Jurkat, Clone E6-1 (cell line): ENCODE measurements at places on chromosomes 3 and 15.

GRCh38 chr3:122893754-122894668 lies 99.1 kb downstream of the SLC49A4 start:
- no peak for DNase-seq

DNA sequence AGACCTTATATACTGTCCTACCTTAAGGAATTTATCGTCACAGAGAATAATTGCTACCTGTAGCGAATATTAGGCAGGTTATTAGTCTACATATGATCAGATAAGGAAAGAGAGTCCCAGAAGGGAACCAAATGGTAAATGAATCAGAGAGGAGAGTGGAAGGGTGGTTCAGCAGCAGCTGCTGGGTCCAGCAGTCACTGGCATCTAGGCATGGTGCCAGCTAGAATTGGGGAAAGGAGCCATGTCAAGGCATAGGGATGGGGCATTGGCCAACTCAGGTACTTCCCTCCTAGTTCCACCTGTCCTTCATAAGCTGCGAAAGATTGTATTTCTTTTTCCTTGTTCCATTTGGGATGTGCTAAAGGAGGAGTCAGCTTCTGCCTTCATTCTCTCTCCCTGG lies 23.4 kb downstream of the HACD3 start:
- DNase-seq: no peak

- DNase-seq: no peak
Measured at GRCh38 chr3:166110102-166110501, 272.9 kb upstream of the BCHE start.

GRCh38 chr3:183161552-183162336 lies 790 bp downstream of the LAMP3 start:
- no peak for DNase-seq

DNA sequence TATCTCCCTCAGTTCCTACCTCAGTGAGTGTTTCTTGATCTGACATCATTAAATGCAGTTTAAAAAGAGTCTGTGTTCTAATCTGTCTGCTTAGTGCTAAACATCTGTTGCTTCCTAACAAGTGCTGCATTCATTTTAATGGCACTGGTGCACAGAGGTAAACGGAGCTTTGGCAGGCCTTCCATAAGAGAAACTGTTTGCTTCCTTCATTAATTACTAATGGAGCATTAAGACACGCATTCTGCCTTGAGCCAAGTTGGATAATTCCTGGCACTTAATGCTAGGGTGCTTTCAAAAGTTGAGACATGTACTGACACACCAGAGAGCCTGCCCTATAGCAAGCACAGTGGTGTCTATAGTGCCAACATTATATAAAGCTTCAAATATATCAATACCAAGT lies 34.7 kb downstream of the SCG5 start:
- DNase-seq: no peak
